ENCODE measurements at places on chromosomes 5 and 9. TPM values are rescaled to one million over a fixed set of nuclear protein-coding genes. Genes with fewer than 3 reads are reported as not detected.

The EPB41L4B gene
- total RNA-seq = 0.29 TPM

DNA sequence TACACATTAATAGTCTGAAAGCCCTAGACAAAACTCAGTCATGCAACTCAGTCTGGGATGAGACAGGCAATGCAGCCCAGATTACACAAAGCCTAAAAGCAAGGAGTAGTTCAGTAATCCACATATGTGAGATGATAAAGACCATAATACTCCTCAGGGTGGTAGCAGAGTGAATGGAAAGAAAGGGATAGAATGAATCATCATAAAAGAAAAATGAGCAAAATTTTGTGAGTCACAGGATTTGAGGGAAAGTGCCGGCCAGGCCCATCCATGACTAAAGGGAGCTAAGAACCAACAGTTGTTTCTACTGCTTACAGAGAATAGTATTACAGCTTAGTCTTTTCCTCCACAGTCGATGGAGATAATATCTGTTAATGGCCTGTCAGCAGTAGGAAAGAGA lies 90.0 kb upstream of the POU5F2 start:
- DNase-seq = no peak

- no peak for DNase-seq
Measured at GRCh38 chr5:139148306-139148705, 49.9 kb downstream of the SIL1 start.

DNA sequence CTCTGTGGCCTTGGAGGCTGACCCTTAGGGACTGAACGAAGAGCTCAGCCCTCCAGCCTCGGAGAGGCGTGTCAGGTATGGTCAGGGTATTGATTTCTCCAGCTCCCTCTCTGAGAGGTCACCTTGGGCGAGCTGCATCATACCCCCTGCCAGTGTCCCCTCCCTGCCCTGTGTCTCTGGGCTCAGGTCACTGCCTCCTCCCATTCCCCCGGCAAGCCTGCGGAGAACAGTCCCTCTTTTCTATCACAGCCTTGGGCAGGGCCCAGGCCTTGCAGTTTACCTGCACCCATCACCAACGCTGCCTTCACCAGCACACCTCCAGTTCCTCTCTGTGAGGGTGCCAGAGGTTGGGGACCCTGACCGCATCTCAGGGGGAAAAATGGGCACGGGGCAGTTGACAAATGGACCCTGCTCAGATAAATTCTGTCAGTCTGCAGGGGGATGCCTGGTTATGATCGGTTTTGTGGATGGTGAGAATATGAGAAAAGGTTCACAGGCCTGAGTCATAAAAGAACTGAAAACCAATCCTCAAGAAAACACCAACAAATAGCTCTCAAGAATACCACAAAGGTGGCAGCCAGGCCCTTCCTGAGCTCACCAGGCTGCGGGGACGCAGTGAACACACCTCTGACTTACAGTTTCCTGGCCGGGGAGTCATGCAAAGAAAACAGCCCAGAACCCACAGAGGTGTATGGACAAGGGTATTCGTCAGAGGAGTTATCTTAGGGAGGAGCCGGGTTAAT lies 24.7 kb upstream of the RXRA start:
- DNase-seq = no peak

Data from OCI-LY7 (cell line).